ENCODE measurements at places on chromosomes 3 and 15.
A peak's percentile ranks its signal among the peaks of the same experiment; 100 is the strongest.

- no peak for DNase-seq
These were observed 47.1 kb downstream of the ITPR1 start for GRCh38 chr3:4540267-4540666.

GRCh38 chr3:64489361-64490044 lies 198.3 kb downstream of the ADAMTS9 start:
- DNase-seq = no peak

DNA sequence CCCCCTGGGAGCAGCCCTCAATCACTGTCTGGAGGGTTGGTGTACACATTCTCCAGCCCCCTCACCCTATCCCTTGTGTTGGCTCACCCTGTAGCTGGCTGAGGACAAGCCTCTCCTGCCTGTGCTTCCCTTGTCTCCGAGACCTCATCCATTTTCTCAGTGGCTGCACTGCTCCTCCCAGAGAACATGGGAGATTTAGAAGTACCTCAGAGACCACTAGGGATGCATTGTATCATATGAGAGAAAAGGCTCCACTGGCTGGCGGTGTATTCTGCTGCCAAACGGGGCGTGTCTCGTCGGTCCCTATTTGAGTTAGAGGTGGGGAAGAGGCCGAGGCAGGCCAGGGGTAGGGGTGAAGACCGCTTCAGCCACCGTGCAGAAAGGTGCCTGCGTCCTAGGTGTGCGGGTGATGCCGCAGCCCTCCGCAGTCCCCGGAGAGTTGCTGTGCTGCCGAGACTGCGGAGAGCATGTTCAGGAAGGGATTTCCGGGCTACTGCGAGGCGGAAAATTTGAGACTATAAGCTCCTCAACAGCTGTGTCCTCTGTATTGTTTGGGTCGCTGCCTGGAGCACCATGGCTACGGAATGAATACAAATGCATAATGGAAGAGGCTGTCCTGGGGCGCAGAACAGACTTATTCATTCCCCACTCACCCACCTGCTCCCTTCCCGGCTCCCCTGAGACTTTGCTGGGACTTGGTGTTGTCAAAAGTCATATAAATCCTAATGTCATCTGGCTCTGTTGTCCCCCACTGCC lies 43.8 kb downstream of the SPSB4 start:
- no peak for DNase-seq

DNA sequence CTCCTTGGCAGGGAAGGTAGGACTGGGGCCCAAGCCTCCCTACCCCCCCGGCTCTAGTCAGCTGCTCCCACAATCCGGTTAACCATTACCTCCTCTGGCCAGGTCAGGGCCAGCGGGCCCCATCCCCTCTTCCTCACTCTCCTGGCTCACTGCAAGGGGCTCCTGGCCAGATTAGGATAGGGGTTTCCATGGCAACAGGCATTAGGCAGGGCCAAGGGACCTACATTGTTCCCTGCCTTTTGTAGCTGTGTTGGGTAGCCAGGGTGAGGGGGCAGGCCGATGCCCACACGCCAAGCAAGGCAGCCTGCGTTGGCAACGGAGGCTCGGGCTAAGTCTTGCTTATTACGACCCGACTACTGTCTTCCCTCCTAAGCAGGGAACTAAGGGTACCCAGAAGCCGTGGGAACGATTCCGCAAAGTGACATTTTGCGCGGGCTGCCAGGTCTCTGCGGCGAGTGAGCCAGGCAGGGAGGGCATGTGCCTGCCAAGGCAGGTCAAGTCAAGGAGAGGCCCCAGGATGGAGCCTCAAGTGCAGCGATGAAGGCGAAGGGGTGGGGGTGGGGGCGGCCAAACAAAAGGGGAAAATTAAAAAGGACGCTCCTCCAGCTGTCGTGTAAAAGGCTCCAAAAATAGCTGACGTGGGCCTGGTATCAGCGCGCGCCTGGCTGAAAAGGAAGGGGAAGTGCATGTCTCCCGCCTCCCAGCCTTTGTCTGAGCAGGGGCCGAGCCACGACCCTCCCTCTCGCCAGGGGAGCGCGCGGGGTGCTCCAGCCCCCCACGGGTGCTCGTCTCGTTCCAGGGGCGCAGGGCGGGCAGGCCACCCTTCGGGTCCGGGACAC lies 919 bp downstream of the IDH2 start:
- no peak for DNase-seq

GRCh38 chr3:139122221-139122581 lies 77.5 kb upstream of the PRR23C start:
- DNase-seq = no peak

DNA sequence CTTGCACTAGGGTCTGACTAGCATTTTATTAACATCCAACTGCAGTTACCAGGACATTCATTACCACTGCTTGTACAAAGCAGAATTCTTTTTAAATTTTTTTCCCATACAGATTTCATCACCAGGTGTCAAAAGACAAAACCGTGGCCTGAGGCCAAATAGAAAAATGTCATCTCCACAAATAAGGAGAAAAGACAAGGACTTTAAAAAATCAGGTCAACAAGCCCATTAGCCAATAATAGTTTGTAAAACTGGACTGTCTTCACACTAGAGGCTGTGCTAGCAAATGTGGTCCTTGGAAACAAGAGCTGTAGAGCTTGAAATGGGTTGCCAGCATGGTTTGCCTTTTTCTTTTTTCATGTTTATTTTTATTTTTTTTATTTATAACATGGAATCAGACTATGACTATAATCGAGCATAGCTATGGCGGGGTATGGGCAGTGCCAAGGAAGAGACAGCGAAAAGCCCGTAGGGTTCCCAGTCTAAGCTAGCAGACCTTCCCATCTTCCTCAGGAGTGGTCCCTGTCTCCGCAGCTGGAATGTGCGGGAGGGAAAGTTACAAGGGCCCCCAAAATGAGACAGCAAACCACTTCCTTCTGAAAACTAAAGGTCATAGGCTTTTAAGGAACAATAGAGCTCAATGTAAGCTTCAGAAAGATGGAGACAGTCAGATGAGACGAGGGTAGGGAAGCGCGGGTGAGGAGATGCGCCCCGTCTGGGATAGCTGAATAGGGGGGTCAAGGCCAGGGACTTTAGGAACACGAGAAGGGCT lies 1.5 kb downstream of the PTPN9 start:
- DNase-seq = no peak

DNA sequence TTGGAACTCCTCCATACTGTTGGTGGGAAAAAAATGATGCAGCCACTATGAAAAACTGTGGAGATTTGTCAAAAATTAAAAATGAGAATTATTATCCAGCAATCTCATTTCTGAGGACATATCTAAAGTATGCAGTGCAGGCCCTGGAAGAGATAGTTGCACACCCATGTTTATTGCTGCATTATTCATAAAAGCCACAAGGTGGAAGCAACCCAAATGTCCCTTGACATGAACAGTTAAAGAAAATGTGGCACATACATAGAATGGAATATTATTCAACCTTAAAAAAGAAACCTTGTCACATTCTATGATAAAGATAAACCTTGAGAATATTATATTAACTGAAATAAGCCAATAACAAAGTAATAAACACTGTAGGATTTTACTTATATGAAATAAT lies 80.9 kb upstream of the ARHGEF26 start:
- DNase-seq = no peak

GRCh38 chr15:53978253-53978906 lies at the start of gene UNC13C:
UNC13C (plus strand) TSS chr15:53978441; CDS start chr15:54012904, 34,463 bp downstream.
- no peak for DNase-seq

DNA sequence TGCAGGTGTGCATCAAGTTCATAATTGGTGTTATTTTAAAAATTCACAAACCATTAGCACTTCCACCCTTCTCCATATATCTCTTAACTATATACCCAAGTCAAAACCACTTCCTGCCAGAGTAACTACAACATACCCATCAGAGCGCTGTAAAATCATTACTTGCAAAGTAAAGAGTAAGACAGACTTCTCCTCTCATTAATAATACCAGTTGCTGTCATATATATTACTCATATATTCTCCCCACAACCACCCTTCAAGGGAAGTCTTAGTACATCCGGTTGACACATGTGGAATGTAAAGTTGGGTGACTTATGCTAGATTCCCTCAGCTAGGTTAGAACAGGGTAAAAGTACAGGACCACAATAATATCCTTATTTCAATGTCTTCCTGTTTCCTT lies 5.6 kb downstream of the TERC start:
- DNase-seq = no peak

GRCh38 chr15:51185213-51186159 lies 90.8 kb upstream of the TNFAIP8L3 start:
- no peak for DNase-seq

- no peak for DNase-seq
These were observed 27.6 kb upstream of the CXCR6 start for GRCh38 chr3:45915518-45916231.

DNA sequence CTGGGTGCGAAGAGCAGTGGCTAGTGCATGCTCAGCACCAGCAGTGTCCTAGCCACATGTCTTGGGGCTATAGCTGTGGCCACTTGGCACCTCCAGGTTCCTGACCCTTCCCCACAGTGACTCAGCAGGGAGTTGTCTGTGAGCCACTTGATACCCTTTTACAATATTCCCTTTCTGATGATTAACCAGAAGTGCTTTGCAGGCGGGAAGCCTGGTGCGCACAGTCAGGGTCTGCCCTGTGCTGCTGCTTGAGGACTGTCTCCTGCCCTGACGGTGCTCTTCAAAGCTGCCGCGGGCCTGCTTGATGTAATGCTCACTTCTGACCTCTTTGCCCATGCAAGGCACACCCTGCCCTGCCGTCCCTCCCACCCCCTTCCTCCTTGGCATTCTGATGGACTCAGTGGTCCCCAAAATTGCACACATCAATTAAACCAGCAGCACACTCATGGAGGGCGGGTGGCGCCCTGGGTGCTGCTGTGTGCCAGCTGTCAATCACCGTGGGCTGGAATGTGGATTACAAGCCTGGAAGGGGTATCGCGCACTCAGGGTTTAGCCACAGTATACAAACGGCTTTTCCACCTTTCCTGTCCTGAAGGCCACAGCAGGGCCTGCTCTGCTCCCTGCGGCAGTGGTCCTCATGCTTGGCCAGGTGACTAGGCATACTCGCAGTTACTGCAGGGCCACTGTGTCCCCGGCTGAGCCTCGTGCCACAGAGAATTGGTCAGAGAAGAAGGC lies 40.9 kb upstream of the PCSK6 start:
- no peak for DNase-seq

GRCh38 chr15:90837094-90837493 lies 31.3 kb upstream of the FURIN start:
- no peak for DNase-seq

- DNase-seq = no peak
These were observed 25.9 kb downstream of the SHISA5 start for GRCh38 chr3:48477959-48478520.

DNA sequence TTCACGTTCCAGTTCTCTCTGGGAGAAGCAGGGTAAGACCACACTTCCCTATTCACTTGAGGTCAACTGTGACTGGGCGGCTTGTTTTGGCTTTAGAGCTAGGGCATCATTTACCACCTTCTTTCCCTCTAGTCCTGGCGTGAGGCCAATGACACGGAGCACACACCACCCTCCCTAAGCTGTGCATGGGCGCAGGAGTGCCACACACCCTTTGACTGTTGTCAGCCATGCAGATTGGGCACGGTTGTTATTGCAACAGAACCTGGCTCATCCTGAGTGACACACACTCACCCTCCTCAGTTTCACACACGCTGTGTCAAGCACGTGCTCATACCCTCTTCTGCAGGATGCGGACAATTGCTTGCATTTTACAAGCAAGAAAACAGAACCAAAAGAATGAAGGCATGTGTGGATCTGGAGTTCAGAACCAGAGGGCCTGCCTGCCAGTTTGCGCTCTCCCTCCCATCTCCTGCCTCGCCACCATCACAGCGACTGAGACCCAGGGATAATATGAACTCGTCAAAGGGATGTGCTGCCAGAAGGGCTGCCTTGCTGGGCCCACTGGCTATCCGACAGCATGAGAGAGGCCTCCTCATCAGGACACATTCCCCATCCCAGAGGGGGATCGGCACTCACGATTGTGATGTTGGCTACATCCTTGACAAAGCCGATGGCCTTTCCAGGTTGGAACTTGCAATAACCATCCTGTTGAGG lies 17.6 kb downstream of the CTSH start:
- no peak for DNase-seq

DNA sequence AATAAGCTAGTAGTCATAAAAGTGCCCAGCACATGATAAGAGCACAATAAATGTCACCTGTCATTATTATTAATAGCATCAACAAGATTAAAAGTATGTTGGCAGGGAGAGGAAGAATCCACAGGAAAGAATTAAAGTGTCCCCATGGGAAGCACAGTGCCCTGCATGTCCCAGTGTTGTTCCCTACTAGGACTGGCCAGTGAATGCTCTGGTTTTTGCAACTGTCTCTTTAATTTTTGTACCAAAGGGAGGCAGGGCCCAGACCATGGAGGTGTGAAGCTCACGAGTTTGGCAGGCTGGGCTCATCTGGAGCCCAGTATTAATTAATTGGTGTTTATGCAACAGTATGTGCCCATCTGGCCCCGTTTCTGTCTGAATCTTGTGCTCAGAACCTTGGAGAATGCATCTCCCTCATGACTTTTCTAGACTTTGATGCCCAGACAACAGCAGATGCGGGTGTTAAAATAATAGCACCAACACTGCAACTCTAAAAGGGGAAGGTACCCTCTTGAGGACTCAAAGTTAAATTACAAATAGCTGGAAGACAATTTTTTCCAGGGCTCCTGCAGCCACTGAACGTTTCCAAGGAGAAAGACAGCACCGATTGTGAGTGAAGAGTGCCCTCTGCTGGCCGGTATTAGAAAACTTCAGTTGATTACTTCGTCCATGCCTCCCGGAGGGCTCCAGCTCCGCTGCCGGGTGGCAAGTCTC lies 71.9 kb upstream of the SPATA12 start:
- DNase-seq = peak; percentile 53

GRCh38 chr3:23821858-23822257 lies 16.1 kb downstream of the UBE2E1 start:
- no peak for DNase-seq

- DNase-seq = no peak
These were observed 131.5 kb upstream of the SATB1 start for GRCh38 chr3:18556503-18557135.

GRCh38 chr3:28290863-28291300 lies 49.5 kb downstream of the CMC1 start:
- DNase-seq = no peak

DNA sequence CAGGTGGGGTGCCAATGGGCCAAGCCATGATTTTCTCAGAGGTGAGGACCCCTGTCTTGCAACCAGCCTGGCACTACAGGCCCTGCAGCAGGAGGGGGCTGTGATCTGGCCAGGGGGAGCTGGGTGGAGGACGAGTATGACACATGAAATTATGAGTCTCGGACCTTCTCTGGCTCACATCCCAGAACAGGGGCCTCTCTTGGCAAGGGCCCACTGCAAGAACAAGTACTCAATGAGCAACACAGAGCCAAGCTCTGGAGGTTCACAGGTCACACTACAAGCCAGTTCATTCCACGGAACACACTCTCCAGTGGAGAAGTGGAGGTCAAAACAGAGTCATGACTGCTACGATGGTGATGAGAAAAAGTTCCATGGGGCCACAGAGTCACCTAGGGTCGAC lies 28.3 kb downstream of the CCDC32 start:
- DNase-seq = no peak

DNA sequence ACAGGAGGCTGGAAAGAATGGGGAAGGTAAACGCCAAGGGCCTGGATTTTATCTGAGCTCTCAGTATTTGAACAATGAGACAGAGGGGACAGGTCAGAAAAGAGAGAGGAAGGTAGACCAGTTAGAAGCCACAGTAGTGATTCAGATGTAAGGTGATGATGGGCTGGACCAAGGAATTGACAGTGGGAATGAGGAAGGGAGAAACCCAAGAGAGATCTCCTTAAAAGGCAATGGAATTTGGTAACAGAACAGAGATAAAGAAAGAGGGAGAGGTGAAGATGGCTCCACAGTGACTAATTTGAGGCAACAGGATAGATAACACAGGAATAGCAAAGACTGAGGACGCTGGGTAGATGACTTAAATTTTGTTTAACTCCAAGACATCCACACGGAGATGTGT lies 11.4 kb upstream of the HEG1 start:
- DNase-seq = no peak

GRCh38 chr3:123282461-123282860 lies 80.7 kb downstream of the SEC22A start:
- no peak for DNase-seq

Data from HS-27A (cell line).